ENCODE measurements at places on chromosomes 11 and 22.

DNA sequence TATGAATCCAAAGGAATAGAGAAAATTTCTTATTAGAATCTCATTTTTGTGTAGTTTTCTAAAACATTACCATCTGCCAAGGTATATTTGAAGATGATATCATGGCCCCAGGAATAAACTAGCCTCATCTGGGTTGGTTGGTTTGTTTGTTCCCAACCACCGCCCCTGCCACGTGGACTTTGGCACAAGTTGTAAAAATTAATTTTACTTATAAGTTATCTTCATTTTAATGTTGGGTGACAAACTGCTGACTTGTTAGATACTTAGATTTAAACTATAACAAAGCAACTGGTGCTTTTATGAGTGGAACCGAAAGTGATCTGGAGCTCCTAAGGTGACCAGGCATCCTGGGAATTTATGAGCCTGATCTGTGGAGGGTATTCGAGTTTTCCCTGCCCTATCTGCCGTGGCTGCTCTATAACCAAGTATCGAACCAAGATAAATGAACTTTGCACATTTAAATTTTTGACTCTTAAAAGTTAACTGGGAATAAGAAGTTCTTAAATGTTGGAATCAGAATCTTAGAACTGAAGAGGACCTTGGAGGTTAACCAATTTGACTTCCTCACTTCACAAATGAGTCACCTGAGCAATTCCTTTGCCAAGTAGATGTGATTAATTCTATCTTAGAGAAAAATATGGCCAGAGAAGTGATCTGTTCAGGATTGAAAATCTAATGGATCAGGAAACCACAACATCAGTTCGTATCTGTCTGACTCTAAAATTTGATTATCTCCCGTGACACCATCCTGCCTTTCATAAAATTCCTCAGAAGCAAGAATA is 129.1 kb upstream of the ARHGAP42 start:
- DNase-seq, result no peak

GRCh38 chr11:134536219-134536618 is 124.2 kb upstream of the B3GAT1 start:
- no peak for DNase-seq

- no peak for DNase-seq
Measured at GRCh38 chr11:102410382-102410784, 42.2 kb downstream of the TMEM123 start.

DNA sequence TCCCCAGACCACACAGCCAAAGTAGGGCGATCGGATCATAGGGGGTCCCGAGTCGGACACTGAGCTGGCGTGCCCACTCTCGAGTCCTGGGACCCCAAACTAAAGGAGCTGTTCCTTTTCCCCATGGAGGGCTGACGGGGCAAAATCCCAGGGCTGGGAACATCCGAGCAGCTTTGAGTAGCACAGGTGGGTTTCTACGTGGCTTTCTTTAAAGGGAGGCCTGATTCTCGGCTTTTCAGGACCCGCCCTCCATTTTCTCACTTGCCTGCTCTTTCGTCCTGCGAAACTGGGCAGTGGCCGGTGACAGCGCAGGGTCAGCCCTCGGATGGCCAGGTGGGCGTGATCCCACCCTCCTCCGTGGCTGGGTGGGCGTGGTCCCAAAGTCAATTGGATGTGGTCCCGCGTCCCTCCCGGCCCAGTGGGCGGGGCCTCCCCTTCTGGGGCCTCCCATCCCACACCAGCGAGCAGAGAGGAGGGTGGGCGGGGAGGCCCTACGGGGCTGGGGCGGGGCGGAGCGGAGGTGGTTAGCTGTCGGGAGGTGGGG is 17.5 kb upstream of the TXNRD2 start:
- DNase-seq, result no peak

GRCh38 chr22:46462726-46463371 is 74.6 kb downstream of the CELSR1 start:
- DNase-seq, result no peak

DNA sequence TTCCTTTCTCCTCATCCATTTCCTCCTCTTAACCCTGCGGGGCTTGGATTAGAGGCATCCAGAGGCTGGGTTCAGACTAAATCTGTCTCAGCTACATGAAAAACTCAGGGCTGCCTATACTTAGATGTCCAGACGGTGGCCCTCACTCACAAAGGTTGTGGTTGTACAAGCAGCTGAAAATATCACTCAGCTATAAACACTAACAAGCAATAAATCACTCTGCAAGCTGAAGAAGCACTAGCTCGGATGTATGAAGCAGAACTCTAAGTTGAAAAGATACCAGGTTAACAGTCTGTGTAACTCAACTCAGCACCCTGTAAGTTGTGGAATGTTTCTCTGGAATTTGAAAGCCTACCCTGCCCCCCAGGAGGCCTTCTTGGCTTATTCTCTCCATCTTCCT is 82.9 kb downstream of the EXT2 start:
- DNase-seq, result no peak

DNA sequence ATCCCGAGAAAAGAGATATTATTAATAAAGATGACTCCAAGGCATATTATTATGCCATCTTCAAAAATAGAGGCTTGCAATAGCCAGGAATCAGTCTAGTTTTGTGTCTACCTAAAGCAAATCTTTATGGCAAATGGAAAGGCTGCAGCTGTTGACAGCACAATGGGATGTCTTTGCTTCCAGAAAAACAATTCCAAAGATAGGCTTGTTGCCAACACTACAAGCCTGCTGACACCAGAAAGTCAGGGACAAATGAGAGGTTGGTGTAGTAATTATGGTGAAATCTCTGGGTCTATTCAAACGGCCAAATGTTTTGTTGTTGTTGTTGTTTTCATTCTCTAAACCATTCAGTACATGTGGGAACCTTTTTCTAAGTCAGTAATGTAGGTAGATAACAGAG is 101.8 kb downstream of the LUZP2 start:
- no peak for DNase-seq

- DNase-seq, result no peak
Measured at GRCh38 chr11:71222318-71223080, 29.9 kb downstream of the SHANK2 start.

GRCh38 chr11:11346303-11346702 is 6.7 kb downstream of the CSNK2A3 start:
- no peak for DNase-seq

GRCh38 chr11:748007-748359 is 719 bp downstream of the TALDO1 start:
- no peak for DNase-seq

GRCh38 chr11:521177-521688 is 14.1 kb downstream of the HRAS start:
- no peak for DNase-seq

DNA sequence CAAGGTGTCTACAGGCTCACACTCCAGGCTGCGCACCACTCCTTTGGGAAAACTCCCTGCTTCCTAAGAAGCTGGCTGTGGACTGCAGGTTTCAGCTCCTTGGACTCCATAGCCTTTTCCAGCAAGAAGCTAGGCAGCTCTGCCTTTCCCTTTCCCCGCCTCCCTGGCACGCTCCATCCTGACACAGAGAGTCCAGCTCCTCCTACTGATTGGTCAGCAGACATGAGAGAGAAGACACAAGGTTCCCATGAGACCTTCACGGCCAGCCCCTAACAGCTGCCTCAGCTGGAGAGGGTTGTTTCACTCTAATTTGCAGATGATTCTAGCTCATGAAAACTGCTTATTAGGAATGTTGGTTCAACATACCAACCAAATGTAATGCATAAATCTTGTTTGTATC is 27.6 kb downstream of the TENM4 start:
- no peak for DNase-seq

GRCh38 chr11:111379602-111380136 is 594 bp upstream of the POU2AF1 start:
- peak; percentile 49 for DNase-seq

GRCh38 chr11:16526947-16527346 is 170.6 kb upstream of the SOX6 start:
- no peak for DNase-seq

DNA sequence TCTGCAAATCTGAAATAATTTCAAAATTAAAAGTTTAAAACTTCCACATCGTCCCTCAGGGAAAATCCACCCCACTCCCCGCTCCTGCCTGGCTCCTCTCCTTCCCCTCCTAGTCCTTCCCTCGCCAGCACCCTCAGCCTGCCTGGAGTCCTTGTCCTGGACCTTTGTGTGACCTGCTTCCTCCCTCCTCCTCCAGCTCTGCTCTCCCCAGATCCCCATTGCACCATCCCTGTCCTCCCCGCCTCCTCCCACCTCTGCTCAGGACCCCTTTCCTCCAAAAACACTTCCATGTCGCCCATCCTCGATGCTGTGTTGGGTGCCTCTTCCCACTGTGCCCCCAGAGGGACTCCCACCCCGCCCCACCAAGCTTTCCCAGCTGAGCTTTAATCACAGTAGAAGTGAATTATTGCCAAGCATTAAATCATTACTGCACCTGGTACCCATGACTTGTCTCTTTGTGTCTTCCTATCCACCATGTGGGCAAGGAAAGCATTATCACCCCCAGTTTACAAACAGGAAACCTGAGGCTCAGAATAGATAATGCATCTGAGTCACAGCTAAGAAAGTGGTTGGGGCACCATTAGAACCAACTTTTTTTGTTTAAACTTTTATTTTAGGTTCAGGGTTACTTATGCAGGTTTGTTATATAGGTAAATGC is 2.4 kb upstream of the ZP1 start:
- DNase-seq, result no peak

DNA sequence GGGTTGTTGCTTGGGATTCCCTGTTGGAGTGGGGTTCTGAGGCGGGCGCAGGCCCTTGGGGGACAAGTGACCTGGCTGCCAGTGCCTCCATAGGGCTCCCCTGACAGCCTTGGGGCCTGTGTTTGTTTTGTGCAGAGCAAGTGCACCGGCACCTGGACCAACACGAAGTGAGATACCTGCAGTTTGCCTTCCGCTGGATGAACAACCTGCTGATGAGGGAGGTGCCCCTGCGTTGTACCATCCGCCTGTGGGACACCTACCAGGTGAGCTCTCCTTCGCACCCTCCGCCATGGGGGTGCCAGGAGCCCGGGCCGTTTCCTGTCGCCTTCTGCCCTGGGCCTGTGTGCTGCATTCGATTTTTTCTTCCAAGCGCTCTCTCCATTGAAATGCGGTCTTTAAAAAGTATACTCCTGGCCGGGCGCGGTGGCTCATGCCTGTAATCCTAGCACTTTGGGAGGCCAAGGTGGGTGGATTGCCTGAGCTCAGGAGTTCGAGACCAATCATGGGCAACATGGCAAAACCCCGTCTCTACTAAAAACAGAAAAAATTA is 274.6 kb downstream of the TBC1D22A start:
- no peak for DNase-seq

DNA sequence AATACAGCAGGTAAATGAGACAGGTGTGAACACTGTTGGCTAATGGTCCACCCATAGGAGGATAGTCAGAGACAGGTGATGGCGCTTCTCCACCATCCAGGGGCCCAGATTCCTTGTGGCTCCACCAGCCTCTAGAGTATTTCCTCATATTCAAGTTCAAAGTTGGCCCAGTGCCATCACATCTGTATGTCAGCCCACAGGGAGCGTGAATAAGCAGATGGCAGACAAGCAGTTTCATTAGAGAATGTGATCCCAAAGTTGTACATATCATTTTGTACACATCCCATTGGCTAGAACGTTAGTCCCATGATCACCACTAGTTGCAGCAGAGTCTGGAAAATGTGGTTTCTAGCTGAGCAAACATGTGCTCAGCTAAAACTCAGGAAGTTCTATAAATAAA is 11.0 kb upstream of the CWF19L2 start:
- DNase-seq, result no peak
